NCI-H1092 (cell line): ENCODE measurements at places on chromosomes 12 and 14.

DNA sequence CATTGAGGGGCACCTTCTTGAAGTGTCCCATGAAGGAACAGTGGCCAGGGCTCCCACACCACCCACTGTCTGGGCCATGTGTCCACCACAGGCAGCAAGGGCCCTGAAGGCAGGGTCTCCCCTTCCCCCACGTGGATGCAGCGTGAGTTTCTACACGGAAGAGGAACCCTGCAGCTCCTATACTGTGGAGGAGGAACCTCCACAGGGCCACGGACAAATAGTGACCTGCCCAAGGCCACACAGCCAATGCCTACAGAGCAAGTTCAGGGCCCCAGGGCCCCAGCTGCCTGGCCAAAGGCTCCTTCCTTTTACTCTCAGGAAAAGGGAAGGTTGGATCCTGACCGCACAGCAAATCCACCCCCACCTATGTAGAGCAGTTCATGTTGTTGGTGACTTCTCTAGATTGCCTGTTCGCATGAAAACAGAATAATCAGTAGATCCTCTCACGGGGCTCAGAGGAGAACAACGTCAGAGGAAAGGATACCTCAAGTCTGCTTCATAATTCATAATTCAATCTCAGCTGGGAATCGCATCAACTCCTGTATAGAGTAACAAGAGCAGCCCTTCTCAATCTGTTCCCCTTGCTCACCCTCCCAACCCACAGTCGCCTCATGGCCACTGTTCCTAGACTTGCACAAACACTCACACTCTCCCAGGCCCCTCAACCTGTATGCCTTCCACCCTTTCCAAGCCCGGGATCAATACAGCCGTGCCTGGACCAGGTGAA is 11.1 kb upstream of the KRT73 start:
- DNase-seq = no peak

DNA sequence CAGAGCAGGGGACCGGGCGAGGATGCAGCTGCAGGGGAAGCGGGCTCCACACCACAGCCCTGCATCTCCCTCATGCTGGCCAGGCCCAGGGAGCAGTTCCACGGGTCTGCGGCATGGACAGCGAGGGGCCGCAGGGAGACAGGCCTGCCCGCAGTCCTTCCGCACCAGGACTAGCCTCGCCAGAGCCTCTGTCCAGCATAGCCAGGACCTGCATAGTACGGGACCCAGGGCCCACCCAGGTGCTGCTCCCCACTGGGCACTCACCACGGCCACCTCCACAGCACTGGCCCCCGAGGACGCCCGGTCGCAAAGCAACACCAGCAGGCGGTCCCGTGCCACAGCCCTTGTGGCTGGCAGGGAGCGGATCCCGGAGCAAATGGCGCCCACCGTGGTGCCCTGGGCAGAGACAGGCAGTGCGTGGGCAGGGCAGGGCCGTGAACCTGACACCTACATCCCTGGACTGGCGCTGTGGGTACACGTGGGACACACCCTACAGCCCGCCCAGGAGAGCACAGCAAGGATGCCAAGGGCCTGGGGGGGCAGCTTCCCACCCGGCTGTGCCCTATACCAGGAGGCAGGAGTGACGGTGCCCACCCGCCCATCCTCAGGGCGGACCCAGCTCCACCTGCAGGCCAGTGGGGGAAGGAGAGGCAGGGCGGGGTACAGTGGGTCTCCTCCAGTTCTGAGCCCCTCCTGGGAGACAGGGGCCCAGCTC is 23.8 kb downstream of the JAG2 start:
- DNase-seq = no peak

DNA sequence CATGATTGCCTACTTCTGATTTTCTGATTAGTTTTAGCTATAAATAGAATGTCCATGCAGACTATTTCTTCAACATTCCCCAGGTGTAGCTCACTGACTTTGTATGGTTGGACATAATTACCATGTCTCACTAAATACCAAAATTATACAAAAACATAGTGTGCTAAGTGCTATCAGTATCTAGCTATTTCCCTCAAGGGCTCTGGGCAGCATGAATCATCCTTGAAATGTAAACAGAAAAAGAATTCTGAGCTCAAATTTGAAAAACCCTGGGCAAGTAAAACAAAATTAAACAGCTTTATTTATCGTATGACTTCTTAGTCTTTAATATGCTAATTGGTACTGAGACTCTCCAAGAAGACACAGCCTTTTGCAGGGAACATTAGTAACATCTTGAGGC is 82.9 kb downstream of the SPATA7 start:
- DNase-seq = no peak

DNA sequence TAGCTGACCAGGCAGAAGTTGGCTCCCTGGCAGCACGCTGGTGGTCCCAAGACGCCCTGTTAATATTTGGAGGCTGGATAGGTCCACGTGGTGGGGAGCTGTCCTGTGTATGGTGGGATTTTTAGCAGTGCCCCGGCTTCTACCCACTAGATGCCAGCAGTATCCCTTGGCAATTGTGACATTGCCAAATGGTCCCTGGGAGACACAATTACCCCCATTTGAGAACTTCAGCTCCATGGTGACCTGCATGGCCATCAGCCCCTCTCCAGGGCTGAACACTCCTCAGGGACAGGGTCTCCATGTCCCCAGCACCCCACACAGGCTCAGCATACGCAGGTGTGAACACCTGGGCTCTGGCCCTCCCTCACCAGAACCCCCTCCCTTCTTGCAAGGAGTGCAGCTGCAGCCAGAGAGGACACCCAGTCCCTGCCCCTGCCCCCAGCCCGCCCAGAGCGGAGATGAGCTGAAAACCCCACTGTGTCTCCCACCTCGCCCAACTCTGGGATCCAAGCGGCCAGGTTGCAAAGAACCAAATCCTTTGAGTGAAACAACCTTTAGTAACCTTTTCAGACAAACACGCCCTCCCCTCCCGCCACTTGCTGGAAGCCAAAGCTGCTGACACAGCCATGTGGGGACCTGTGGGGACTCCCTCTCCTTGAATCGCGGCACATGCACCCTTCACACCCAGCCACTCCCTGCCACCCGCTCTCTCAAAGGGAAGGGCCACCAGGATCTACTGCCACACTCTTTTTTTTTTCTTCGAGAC is 120.4 kb downstream of the CALM1 start:
- no peak for DNase-seq

GRCh38 chr14:98428483-98428994 is 843.5 kb downstream of the BCL11B start:
- DNase-seq = no peak

- DNase-seq = no peak
Observed at GRCh38 chr12:124683152-124684124, 116.0 kb upstream of the NCOR2 start.

DNA sequence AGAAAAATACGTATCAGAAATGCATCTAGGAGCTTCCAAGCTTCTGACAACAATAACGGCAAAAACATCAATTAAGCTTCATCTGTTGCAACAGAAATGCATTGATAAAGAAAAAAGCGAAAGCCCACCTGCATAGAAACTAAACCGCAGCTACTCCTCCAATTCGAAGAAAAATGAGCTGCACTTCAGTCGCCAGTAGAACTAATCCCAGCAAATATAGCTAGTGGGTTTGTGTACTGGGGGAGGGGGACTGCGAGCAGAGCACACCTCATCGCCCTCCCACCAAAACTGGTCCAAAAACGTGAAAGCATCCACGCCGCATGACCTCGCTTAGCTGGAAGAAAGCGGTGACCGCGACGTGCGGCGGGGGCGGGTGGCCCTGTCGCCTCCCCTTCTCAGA is 1.2 kb downstream of the SLC35F4 start:
- no peak for DNase-seq

GRCh38 chr12:68587448-68587873 is 23.2 kb upstream of the RAP1B start:
- DNase-seq = no peak

GRCh38 chr12:111570084-111570961 is 28.8 kb downstream of the ATXN2 start:
- no peak for DNase-seq

GRCh38 chr12:107845980-107846659 is 71.6 kb downstream of the ASCL4 start:
- DNase-seq = no peak

GRCh38 chr14:62532181-62532580 is 513.1 kb downstream of the KCNH5 start:
- DNase-seq = no peak

DNA sequence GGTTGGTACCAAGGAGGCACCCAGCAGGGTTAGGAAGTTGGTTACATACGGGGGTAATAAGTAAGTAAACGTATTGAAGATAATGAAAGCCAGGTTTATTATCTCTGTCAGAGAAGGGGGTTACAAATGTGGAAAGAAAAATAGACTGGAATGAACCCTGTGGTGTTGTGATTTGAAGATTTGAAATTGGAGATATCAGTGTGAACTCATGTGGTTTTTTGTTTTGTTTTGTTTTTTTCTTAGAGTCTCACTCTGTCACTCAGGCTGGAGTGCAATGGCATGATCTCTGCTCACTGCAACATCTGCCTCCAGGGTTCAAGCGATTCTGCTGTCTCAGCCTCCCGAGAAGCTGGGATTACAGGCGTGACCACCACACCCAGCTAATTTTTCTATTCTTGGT is 14.1 kb upstream of the SLC25A3 start:
- no peak for DNase-seq

DNA sequence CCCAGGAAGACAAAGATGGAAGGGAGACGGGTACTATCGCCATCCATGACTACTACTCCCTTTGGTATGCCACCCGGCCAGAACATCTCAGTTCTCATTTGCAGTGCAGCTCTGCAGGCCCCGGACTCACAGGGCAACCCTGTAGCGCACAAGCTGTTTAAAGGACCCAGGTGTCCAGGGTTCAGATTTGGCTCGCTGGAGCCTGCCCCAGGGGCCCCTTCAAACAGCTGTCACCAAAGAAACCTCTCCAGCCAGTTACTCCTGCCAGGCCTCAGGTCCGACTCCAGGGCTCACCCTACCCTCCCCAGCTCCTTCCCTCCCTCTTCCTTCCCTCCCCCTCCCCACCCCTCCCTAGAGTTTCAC is 5.5 kb upstream of the CHD4 start:
- no peak for DNase-seq

GRCh38 chr12:125687403-125687802 is 622.2 kb downstream of the AACS start:
- no peak for DNase-seq

GRCh38 chr12:26648584-26648983 is 184.4 kb downstream of the ITPR2 start:
- no peak for DNase-seq

- no peak for DNase-seq
Observed at GRCh38 chr14:50345846-50346422, 33.8 kb downstream of the DMAC2L start.

- DNase-seq = no peak
Observed at GRCh38 chr12:89138048-89138852, 214.1 kb downstream of the DUSP6 start.

- DNase-seq = no peak
Observed at GRCh38 chr14:75196468-75196867, 20.1 kb upstream of the TMED10 start.

DNA sequence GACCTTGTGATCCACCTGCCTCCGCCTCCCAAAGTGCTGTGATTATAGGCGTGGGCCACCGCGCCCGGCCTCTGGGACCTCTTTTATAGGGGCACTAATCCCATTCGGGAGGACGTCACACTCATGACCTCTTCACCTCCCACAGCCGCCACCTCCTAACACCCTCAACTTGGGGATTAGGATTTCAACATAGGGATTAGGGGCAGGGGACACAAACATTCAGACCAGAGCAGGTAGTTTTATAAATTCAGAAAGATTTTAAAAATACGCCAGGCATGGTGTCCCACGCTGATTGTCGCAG is 49.4 kb downstream of the TPCN1 start:
- no peak for DNase-seq

GRCh38 chr12:13198876-13199275 is 2.4 kb downstream of the EMP1 start:
- no peak for DNase-seq

GRCh38 chr14:63745858-63746425 is 18.1 kb upstream of the SGPP1 start:
- DNase-seq = no peak

- DNase-seq = no peak
Observed at GRCh38 chr14:47447076-47447475, 228.3 kb downstream of the MDGA2 start.

GRCh38 chr14:61596990-61597389 is 98.3 kb upstream of the HIF1A start:
- DNase-seq = no peak
